ENCODE measurements at places on chromosomes 3 and 15.
A peak's percentile ranks its signal among the peaks of the same experiment; 100 is the strongest.

DNA sequence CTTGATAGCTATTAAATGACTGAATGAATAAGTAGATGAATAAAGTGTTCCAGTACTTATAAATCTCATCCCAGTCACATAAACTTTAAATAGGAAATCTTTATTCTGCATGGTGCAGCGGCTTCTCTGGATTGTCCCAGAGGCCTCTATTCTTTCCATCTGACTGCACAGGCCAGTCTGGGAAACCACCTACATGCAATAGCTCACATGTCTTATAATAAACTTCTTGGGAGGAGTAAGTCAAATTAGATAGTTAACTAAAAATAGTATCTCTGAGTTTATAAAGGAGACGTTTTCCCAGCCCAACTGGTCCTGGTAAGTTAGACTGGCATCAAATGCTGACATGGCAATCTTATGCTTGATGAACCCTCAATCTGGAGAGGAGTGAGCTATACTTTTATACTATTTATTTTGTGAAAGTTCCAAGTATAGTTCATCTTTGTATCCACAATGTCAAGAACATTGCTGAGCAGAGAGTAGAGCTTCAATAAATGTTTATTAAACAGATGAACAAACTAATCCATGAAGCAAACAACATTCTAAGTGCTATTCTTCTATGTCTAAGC, 417.6 kb downstream of the TIGIT start:
- no peaks in the 10 kb centered on the region for H3K36me3 ChIP-seq
- no peak for DNase-seq
- H3K4me1 ChIP-seq, result no peaks in the 10 kb centered on the region
- no peak overlapping the region for H3K4me3 ChIP-seq
- H3K27me3 ChIP-seq, result no peaks in the 10 kb centered on the region

DNA sequence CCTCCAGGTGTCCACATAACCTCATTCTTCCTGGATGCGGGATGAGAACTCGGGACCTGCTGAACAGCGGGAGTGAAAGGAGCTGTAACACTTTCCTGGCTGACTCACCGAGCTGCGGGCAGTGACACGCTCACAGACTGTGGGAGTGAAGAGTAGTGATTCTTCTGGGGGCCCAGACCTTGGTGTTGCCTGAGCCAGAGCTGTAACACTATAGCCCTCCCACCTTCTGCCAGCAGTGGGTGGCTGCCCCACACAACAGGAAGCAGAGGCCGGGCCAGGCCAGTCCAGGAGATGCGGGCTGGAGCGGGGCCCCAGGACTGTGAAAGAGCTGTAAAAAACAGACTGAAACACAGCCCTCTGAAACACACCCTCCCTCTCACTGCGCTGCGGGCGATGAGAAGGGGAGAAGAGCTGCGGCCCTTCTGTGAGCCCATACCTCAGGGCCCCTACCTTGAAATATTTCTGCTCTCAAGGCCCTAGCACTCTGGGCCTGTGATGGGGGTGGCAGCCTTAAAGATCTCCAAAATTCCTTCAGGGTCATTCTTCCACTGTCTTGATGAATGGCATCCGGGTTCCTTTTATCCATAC, 464.0 kb upstream of the CCDC54 start:
- DNase-seq, result no peak
- no peak overlapping the region for H3K27ac ChIP-seq
- H3K36me3 ChIP-seq, result no peaks in the 10 kb centered on the region
- no peaks in the 10 kb centered on the region for H3K4me1 ChIP-seq

GRCh38 chr15:92617549-92618520, 37.7 kb downstream of the FAM174B start:
- H3K4me3 ChIP-seq, result no peak overlapping the region
- H3K27ac ChIP-seq, result peak overlapping the region; percentile 74
- H3K36me3 ChIP-seq, result no peaks in the 10 kb centered on the region
- DNase-seq, result peak; percentile 71
- no peaks in the 10 kb centered on the region for H3K27me3 ChIP-seq
- peaks cover 37% of the 10 kb centered on the region for H3K4me1 ChIP-seq

DNA sequence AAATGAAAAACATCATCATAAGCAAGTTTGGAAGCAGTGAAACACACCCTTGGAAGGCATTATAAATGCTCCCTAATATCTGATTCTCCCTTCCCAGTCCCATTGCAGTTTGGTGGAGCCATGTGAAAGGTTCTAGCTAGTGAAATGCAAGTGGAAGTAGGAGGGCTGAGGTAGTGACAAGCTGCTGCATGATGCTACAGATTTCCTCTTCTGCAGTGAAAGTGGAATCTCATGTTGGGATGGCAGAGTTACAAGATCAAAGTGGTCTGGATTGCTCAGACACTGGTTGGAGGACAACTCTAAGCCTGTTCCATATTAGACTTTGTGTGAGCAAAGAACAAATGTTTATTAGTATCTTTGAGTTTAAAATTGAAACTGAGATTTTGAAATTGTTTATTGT, 3.3 kb upstream of the PDCD6IP start:
- no peak overlapping the region for H3K27ac ChIP-seq
- H3K4me3 ChIP-seq, result no peak overlapping the region

DNA sequence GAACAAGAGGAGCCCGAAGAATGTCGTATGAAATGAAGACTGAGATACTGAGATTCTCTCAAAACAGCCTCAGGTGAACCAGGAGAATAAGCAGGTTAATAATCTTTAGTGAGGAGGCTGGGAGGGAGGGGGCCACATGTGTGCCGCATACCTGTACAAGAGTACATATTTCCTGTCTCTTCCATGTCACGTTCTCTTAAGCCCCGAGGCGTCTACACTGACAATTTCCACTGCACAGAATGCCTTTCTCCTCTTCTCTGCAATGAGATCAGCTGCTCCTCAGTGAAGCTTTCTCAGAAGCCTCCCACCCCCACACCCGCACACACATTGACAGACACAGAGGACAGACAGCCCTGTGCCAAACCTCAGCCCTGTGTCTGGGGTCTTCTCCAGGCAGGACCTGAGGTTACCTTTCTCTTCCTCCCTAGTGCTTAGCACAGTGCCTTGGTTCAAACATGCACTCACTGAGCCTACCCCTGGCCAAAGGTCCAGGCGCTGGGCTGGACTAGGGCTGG, 55.4 kb downstream of the PDZRN3 start:
- no peak overlapping the region for H3K4me3 ChIP-seq
- no peak overlapping the region for H3K27ac ChIP-seq
- DNase-seq, result no peak
- no peaks in the 10 kb centered on the region for H3K36me3 ChIP-seq
- H3K27me3 ChIP-seq, result no peaks in the 10 kb centered on the region

GRCh38 chr3:8539419-8539818, 37.8 kb downstream of the LMCD1 start:
- no peak overlapping the region for H3K27ac ChIP-seq
- no peak overlapping the region for H3K4me3 ChIP-seq
- H3K4me1 ChIP-seq, result no peaks in the 10 kb centered on the region
- H3K36me3 ChIP-seq, result no peaks in the 10 kb centered on the region
- no peak for DNase-seq

DNA sequence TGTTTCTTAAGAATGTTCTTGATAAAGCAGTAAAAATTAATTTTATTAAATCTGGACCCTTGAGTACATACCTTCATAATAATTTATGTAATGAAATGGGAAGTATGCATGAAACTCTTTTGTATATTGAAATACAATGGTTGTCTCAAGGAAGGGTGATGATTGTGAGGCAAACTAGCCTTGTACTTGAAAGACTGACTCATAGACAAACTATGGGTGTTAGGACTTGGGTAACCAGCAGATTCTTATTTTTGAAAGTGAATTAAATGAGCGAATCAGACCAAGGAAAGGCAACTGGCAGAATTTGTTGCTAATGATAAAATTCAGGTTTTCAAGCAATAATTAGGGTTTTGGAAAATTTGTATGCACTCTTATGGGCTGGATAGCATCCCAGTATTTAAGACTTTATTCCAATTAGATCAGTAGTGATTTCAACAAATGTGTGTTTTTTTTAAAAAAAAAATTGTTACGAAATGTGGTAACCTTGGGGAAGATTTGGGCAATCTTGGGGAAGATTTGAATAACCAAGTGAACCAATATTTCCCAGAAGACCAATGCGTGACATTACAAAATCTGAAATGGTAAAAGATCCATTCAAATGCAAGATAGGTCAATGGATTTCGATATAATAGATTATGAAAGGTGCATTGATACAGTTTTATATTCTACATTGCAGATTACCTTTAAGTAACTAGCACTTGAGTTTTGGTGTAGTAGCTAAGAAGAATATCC, 42.0 kb downstream of the ATP2C1 start:
- DNase-seq, result no peak
- H3K36me3 ChIP-seq, result no peaks in the 10 kb centered on the region
- no peaks in the 10 kb centered on the region for H3K27me3 ChIP-seq
- H3K4me1 ChIP-seq, result no peaks in the 10 kb centered on the region

- no peaks in the 10 kb centered on the region for H3K36me3 ChIP-seq
- no peak overlapping the region for H3K4me3 ChIP-seq
- no peak overlapping the region for H3K27ac ChIP-seq
- no peaks in the 10 kb centered on the region for H3K27me3 ChIP-seq
These were observed 149.6 kb downstream of the CHDH start for GRCh38 chr3:53696401-53697172.

DNA sequence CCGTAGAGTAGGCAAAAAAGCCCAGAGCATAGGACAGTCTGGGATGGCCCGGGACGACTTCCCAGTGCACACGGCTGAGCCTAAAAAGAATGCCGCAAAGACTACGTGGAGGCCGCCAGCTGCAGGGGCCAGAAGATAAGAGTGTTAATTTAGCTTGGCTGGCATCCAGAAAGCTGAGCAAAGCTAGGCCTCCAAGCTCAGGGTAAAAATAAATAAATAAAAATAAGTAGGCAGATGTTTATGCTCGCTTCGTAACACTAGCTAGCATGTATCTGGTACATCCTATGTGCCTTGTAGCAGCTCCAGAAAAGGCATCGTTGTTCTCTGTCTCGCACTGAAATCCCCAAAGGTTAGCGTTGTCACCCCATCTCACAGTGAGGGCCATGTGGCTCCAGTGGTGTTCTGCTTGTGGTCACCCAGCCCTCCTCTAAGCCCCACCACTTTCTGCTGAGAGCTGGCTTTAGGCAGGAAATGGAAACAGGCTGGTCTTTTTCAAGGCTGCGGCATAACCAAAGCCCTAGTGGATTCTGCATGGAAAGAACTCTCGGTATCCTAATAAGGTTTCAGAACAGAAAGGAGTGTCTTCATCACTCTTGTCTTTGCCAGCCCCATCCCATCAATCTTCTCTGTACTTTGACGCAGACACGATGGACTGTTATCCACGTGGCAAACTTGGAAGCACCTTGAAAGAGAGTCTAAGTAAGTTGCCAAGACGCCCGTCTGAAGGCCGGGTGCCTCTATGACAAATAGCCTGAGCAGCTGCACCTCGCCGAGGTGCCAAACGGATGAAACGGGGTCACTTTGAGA, 58.1 kb upstream of the MEF2A start:
- H3K4me3 ChIP-seq, result no peak overlapping the region
- H3K27ac ChIP-seq, result peak overlapping the region; percentile 64
- H3K4me1 ChIP-seq, result peaks cover 4% of the 10 kb centered on the region
- H3K27me3 ChIP-seq, result no peaks in the 10 kb centered on the region
- H3K36me3 ChIP-seq, result no peaks in the 10 kb centered on the region

DNA sequence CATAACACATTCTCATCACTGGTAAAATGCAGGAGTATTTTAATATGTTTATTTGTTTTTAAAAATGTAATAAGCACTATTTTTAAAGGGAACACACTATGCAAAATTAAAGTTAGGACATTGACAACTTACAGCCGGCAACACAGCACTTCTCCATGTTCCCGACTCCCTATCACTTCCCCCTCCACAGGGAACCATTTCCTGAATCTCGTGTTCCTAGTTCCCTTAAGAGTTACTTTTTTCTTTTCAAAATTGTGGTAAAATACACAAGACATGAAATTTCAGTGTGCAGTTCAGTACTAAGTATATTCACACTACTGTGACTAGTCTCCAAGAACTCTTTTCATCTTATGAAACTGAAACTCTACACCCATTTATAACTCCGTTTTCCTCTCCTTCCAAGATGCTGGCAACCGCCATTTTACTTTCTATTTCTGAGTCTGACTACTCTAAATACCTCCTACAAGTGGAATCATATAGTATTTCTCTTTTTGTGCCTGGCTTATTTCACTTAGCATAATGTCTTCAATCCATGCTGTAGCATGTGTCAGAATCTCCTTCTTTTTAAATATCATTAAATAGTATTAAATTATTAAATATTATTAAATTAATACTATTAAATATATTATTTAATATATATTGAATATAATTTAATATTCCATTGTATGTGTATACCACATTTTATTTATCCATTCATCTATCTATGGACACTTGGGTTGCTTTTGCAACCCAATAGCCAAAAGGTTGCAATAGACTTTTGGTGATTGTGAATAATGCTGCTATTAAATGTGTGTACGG, 25.9 kb upstream of the UBE2Q2 start:
- H3K27me3 ChIP-seq, result no peaks in the 10 kb centered on the region
- peak overlapping the region; percentile 7 for H3K4me3 ChIP-seq
- H3K36me3 ChIP-seq, result no peaks in the 10 kb centered on the region
- H3K4me1 ChIP-seq, result no peaks in the 10 kb centered on the region
- DNase-seq, result no peak

DNA sequence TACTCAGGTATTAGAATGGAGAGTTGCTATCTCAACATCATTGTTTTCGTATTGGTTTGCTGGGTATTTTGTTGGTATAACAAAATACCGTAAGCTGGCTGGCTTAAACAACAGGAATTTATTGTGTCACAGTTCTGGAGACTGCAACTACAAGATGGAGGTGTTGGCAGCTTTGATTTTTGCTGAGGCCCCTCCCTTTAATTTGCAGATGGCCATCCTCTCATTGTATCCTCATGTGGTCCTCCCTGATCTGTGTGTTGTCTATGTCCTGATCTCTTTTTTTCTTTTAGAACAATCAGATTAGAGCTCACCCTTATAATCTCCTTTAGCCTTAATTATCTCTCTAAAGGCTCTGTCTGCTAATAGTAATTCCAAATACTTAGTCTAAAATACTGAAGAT, 299.8 kb upstream of the GOLIM4 start:
- no peak overlapping the region for H3K27ac ChIP-seq
- no peaks in the 10 kb centered on the region for H3K4me1 ChIP-seq
- no peak overlapping the region for H3K4me3 ChIP-seq
- DNase-seq, result no peak

DNA sequence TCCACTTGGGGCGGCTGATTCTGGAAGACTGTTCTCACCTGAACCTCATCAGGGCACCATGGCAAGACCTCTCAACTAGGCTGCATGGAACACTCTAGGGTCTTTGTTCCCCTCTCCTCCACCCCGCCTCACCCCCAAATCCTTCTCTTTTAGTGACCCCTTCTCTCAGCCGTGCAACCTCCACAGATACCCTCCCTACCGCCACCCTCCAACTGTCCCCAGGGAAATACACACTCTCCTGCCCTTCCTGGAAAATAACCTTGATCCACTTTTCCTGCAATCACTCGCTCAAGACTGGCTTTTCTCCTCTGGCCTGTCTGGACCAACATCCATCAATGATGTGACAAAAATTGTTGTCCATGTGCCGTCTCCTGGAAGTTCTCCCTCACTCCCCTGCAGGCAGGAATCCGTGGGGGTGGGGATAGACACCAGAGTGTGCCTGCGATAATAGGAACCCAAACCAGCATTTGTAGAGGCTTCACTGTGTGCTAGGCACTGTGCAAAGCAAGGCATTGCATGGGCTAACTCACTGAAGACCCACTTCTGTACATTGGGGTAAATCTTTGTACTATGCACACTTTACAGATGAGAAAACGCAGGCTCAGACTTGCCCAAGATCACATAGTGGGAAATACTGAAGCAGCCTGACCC, 160.1 kb upstream of the UBE2E1 start:
- H3K4me3 ChIP-seq, result no peak overlapping the region
- peaks cover 7% of the 10 kb centered on the region for H3K4me1 ChIP-seq
- H3K27me3 ChIP-seq, result no peaks in the 10 kb centered on the region
- H3K36me3 ChIP-seq, result no peaks in the 10 kb centered on the region

GRCh38 chr3:132803889-132804288, 81.7 kb upstream of the NPHP3 start:
- no peak overlapping the region for H3K4me3 ChIP-seq
- no peaks in the 10 kb centered on the region for H3K36me3 ChIP-seq
- H3K27me3 ChIP-seq, result no peaks in the 10 kb centered on the region
- DNase-seq, result no peak
- no peak overlapping the region for H3K27ac ChIP-seq

Measured in transverse colon (tissue), 4 donors.